ENCODE measurements at places on chromosomes 1 and 21. TPM values are rescaled to one million over a fixed set of nuclear protein-coding genes. Genes with fewer than 3 reads are reported as not detected.
A peak's percentile ranks its signal among the peaks of the same experiment; 100 is the strongest.

The TEX38 gene
- not detected for total RNA-seq

GRCh38 chr1:38454749-38455441 lies 404.7 kb downstream of the RRAGC start:
- no peak for DNase-seq

- DNase-seq, result no peak
Measured at GRCh38 chr1:151005729-151006319, 878 bp downstream of the MINDY1 start.

The OR2T2 gene
- not detected for total RNA-seq

- no peak for DNase-seq
Measured at GRCh38 chr1:211066781-211067384, 67.1 kb downstream of the KCNH1 start.

The SPRR1A gene
- total RNA-seq, result not detected

- DNase-seq, result no peak
Measured at GRCh38 chr1:118190561-118190960, 5.5 kb upstream of the SPAG17 start.

GRCh38 chr21:35984654-35985361 lies 75.5 kb downstream of the SETD4 start:
- no peak for DNase-seq

- no peak for DNase-seq
Measured at GRCh38 chr1:116006486-116006964, 30.2 kb downstream of the SLC22A15 start.

- peak; percentile 46 for DNase-seq
Measured at GRCh38 chr1:41360074-41360785, 1.0 kb upstream of the FOXO6 start.

DNA sequence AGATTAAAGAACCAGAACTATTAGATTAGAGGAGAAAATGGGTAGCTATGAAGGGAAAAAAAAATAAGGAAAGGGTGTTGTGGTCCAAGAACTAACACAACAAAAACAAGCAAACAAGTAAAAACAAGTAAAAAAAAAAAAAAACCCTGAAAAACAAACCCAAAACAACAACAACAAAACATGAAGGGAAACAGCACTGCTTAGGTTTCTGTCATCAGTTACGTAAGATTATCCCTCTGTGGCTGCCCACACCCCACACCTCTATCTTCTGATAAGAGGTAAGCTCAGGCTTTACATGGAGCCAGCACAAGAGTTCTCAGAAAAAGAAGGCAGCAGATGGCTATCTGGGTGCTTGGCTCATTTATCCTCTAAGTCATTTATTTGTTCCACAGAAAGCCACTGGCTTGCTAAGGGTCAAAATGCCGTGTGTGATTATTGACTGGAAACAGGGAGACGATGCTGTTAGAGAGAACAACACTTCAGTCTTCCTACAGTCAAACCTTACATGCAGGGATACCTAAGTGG lies 57.5 kb downstream of the KIAA0319L start:
- no peak for DNase-seq

The HLX gene
- total RNA-seq, result 0.62 TPM

DNA sequence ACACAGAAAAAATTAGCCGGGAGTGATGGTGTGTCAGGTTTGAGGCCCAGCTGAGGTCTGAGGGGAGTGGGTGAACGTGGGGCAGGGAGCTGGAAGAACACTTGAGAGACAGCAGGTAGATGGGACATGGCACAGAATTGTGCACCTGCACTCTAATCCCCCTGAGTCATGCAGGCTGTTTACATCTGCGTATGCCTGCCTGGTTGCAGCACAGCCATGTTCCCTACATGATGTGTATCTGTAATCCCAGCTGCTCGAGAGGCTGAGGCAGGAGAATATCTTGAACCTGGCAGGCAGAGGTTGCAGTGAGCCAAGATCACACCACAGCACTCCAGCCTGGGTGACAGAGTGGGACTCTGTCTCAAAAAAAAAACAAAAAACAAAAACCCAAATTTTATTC lies 44.8 kb downstream of the ATP5PO start:
- DNase-seq, result peak; percentile 29

The C1QTNF12 gene
- 1.3 TPM for total RNA-seq

- DNase-seq, result no peak
Measured at GRCh38 chr1:58983162-58983561, 199.3 kb upstream of the JUN start.

GRCh38 chr1:16981269-16981849 lies 939 bp upstream of the MFAP2 start:
- no peak for DNase-seq

DNA sequence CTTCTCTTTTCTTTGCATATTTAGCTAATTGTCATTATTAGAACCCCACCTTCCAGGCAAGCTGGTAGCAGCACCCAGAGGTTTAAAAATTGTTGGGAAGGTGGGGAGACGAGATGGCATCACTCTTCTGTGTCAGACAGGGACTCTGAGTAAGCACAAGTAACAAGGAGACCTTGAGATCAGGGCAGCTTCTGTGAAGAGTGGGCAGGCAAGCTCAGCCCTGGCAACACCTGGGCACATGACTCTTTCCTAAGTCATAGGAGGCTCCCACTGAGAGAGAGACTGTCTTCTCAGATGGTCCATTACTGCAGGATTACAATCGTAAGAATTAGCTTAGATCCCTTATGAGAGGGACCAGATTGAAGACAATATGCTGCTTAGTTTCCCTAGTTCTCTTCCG lies 183.5 kb downstream of the BRINP2 start:
- no peak for DNase-seq

DNA sequence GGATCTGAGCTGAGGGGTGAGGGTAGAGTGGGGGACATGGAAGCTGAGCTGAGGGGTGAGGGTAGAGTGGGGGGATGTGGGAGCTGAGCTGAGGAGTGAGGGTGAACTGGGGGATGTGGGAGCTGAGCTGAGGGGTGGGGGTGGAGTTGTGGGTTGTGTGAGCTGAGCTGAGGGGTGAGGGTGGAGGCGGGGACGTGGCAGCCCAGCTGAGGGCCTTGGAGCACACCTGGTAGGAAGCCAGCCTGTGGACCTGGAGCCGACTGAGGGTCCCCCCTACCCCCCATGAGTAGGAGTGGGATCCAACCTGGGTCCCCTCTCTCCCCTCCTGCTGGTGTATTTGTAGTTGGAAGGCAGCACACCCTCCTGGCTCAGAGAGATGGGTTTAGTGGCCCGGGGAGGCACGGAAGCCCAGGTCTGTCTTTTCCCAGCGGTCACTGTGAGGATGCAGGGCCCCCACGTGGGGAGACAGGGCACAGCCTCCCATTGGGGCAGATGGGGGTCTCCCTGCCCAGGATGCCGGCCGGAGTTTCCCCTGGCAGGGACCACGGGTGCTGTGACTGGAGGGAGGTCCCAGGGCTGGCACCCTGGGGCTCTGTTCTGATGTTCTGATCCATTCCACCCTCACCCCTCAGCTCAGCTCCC lies 13.2 kb upstream of the NPHP4 start:
- DNase-seq, result peak; percentile 75

The TCHHL1 gene
- total RNA-seq, result not detected

DNA sequence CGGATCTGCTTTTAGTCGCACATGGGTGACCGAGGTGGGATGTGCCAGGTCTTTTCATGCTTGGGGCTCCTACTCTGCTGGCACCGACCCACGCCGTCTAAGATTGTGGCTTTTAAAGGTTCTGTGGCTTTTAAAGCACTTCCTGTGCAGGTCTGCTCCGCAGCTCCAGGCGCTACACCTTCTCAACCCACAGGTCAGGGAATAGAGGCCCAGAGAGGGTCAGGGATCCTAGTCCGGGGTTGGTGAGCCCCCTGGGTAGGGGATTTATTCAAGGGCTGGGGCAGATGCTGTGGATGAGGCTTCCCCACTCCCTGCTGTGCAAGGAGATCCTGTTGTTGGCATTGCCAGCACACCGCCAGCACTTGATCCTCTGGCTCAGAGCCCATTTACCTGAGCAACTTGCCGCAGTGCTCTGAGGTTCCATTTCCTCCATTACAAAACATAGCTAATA lies 212.8 kb upstream of the RAB4A start:
- DNase-seq, result no peak

DNA sequence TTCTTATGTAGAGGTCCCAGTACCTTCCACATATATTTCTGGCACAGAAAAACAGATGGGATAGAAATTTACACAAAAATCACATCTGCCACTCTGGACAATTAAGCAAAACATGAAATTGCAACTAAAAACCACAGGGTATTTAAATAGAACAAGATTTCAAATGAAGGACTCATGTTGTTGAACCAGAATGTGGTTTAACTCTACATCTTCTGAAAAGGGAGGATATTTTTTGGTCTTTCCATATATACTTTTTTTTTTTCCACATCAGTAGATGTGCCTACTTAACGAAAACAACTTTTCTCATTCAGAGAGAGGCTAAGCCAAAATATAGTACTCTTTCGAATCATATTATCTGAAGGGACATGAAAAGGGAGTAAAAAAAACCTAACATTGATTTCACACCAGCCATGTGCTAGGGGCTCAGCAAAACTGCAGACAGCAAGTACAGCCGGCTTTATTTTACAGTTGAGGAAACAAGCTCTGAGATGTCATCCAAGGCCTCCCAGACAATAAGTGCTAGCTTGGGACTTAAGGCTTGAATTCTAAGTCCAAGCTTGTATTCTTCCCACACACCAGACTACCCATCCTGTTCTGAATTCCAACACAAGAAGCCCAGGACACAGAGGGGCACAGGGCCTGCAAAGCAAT lies 208.9 kb downstream of the PBX1 start:
- DNase-seq, result no peak

DNA sequence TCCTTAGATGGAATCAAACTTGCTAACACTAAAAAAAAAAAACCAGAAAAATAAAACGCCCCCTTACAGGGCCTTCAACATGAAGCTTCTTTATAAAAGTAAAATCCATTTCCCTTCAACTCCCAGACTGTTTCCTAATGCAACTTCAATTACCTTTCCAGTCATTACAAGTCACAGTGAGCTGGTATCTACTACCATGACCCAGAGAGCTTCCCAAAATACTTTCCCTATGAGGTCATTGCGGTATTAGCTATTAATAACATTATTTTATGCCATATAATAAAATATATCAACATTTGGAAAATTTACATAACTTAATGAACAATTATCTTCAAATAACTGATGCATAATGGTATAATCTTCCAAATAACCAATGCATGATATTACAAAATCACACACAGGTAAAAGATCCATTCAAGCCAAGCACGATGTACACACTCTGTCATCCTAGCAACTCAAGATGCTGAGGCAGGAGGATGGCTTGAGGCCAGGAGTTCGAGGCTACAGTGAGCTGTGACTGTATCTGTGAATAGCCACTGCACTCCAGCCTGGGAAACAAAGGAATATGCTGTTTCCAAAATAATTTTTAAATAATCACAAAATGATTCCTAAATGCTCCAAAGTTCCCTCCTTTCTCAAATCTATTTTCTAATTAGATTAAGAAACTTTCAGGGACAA lies 24.1 kb downstream of the EIF4G3 start:
- DNase-seq, result no peak

DNA sequence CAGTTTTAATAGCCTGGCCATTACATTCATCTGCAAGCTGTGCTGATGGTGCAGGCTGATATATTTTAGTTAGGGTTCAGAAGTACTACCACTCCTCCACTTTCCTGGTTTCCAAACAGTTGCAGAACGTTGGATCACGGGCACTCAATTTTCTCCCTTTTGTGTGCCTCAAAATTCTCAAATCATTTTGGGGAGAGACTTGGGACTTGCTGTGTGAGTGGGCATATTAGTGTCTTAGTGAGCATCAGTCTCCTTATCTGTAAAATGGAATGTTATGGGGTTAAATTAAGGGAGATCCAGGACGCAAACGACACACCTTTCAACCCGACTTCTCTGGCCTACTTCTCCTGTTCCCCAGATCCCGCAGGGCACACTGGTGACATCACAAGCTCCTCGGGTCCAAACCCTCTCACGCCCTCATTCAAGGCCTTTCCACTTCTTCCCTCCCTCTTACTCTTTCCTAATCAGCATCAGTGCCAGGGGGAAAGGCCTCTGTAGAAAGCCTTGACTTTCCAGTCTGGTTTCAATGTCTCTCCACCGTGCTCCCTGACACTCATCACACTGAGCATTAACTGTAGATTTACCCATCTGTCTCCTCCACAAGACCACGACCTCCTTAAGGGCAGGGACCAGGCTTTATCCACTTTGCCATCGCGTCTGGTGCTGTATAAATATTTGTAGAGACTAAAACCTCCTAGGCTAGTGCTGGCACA lies 1.2 kb downstream of the PIGP start:
- no peak for DNase-seq

The ZBTB8B gene
- total RNA-seq, result 0.53 TPM

DNA sequence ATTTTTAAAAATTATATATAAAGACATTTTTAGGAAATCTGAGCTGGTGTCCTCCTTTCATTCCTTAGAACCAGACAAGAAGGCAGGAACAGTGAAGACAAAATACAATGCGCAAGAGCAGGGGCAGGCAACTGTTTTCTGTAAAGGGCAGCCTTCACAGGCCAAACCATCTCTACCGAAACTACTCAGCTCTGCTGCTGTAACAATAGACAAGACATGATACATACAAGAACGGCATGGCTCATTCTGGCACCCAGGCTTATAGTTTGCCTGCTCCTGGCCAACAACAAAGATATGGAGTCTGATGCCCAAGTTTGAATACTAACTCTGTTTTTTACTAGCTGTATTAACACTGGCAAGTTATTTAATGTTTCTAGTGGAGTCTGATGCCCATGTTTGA lies 232.0 kb downstream of the SMYD3 start:
- DNase-seq, result no peak

GRCh38 chr21:26846036-26846931 lies 1.1 kb upstream of the ADAMTS1 start:
- peak; percentile 94 for DNase-seq

The CC2D1B gene
- 33.3 TPM for total RNA-seq

The TIE1 gene
- total RNA-seq, result not detected

The HCN3 gene
- total RNA-seq, result 4.3 TPM

GRCh38 chr1:13662493-13662892 lies 37.5 kb upstream of the PRDM2 start:
- no peak for DNase-seq

- no peak for DNase-seq
Measured at GRCh38 chr1:18415448-18416027, 65.2 kb upstream of the KLHDC7A start.

- no peak for DNase-seq
Measured at GRCh38 chr1:1013922-1014648, 788 bp downstream of the ISG15 start.

The SPATA1 gene
- 1.0 TPM for total RNA-seq

The FLG2 gene
- total RNA-seq, result not detected
